ENCODE measurements at places on chromosomes 3 and 15.

DNA sequence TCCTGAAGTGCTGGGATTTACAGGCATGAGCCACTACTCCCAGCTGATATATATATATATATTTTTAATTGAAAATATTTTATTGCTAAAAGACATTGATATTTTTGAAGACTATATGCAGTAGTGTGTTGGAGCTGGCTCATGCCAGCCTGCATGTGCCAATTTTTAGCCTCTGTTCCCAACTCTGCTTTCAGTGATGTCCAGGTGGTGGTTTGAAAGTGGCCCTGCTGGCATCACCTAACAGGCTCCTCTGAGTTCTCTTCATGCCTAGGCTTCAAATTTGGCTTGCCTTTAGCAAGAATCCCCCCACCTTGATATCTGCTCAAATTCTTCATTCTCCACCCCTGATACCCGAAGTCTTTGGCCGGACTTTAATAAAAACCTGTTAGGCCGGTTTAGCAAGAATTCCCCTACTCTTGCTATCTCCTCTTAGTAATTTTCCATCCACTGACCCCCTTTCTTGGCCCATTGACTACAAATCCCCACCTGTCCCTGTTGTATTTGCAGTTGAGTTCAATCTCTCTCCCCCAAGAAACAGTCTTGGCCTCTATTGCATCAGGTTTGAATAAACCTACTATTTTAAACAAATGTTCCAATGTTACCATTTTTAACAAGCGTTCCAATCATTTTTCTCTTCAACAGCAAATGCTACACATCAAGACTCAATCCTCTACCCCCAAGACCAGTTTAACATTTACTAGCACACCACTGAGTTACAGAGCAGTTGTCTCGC lies 23.9 kb upstream of the CTSH start:
- DNase-seq: no peak

GRCh38 chr3:32575451-32576113 lies 4.9 kb upstream of the DYNC1LI1 start:
- DNase-seq: no peak

DNA sequence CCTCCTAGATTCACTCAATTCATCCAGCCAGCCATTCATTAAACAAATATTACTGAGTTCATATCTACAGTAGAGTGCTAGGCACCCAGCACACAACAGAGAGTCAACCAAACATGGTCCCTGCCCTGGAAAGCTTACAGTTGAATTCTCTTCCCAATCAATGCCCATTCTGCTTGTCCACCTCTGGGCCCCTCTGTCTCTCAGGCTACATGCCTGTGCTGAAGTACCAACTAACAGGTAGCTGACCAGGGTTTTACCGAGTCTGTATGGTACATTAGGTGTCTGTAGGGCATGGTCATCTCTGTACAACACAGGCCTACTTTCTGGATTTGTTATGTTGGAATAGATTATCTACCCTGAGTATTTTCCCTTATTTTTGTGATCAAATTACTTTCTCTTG lies 23.3 kb downstream of the PLD1 start:
- no peak for DNase-seq

DNA sequence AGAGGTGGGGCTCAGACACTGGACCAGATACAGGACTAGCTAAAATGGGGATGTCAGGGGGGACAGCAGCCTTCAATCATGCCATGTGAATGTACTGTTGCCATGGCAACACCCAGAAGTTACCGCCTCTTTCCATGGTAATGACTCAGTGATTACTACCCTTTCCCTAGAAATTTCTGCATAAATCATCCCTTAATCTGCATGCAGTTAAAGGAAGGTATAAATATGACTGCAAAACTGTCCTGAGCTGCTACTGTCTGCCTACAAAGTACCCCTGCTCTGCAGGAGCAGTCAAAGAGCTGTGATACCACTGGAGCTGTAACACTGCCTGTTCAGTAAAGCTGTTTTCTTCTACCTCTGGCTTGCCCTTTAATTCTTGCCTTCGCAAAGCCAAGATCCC lies 168.2 kb downstream of the PEAK1 start:
- DNase-seq: no peak

GRCh38 chr15:62109982-62110851 lies 43.4 kb downstream of the C2CD4A start:
- DNase-seq: no peak

GRCh38 chr3:103794656-103795055 lies 1359.8 kb downstream of the ZPLD1 start:
- DNase-seq: no peak

Data from CD4-positive, alpha-beta T cell treated with Interferon gamma for 1 hour (primary cell).